ENCODE measurements at places on chromosomes 12 and 14. TPM values are rescaled to one million over a fixed set of nuclear protein-coding genes. Genes with fewer than 3 reads are reported as not detected.
A peak's percentile ranks its signal among the peaks of the same experiment; 100 is the strongest.

DNA sequence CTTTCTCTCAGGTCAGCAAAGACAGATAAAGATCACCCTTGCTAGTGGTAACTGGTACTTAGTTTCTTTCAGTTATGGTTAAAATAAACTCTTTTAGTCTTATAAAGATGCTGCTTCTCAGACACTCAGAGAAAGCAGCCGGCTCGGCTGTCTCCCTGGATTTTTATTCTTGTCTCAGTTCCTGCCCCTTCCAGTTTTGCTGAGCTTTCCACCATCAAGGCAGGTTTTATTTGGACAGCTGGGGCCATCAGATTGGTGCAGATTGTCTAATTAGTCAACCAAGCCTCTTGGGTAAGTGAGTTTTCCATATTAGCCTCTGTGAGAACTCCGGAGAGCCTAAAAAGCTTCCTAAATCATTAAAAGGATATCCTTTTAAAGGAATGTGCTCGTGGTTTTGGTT lies 130.8 kb upstream of the BMP4 start:
- DNase-seq = no peak

DNA sequence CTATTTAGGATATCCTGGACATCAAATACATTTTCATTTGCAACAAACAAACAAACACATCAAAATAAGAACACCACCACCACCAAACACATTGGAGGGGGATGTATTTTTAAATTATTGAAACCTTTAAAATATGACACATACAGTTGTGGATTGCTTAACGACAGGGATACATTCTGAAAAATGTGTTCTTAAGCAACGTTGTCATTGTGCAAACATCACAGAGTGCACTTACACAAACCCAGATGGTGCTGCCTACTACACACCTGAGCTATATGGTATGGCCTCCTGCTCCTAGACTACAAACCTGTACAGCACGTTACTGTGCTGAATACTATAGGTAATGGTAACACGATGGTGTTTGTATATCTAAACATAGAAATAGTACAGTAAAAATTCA lies 19.4 kb downstream of the PYGL start:
- DNase-seq = no peak

- DNase-seq = no peak
Measured at GRCh38 chr12:121934309-121934664, 15.9 kb downstream of the CFAP251 start.

NYNRIN gene
- 4.6 TPM for polyA plus RNA-seq

LRRC9 gene
- 0.01 TPM for polyA plus RNA-seq

DNA sequence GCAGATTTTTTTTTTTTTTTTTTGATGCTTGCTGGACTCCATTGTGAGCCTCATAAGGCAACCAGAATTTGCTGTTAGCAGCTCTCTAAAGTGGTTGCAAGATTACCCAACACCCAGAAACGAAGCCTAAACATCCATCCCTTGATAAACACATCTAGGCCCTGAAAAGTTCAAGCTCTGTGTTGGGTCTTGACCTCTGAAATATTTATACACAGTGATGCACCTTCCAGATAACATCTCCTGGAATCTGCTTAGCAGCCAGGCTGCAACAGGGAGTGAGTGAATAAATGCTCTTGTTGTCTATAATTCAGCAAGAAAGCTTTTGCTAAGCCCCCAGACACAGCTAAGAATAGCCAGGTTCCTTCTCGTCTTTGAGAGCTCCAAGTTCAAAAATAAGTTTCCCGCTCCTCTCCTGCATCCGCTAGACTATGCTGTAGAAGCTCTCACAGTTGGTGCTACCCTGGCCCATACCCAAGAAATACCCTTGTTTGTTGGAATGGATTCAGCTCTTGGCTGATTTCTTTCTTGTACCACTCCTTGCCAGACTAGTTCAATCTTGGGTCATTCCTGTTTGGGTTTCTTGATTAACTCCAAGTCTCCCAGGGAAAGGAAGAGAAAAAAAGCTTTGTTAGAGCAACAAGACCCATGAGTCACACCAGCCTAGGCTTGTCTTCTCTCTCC lies 610.6 kb upstream of the TBX3 start:
- DNase-seq = no peak

DNA sequence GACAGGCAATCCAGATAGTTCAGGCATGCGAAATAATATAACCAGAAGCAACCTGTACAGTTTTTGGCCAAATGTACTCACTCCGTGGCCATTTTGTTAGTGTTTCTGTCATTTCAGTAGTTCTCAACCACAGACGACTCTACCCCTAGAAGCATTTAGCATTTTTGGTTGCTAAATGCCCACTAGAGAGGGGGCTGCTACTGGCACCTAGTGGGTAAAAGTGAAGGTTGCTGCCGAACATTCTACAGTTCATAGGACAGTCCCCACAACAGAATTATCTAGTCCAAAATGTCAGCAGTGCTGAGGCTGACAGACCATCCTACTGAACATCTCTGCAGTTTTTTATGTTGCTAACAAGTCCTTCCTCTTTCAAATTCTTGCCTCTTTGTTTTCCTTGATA lies 107.4 kb downstream of the TSHR start:
- DNase-seq = peak; percentile 3
